ENCODE measurements at places on chromosomes 13 and 19. TPM values are rescaled to one million over a fixed set of nuclear protein-coding genes. Genes with fewer than 3 reads are reported as not detected.

DNA sequence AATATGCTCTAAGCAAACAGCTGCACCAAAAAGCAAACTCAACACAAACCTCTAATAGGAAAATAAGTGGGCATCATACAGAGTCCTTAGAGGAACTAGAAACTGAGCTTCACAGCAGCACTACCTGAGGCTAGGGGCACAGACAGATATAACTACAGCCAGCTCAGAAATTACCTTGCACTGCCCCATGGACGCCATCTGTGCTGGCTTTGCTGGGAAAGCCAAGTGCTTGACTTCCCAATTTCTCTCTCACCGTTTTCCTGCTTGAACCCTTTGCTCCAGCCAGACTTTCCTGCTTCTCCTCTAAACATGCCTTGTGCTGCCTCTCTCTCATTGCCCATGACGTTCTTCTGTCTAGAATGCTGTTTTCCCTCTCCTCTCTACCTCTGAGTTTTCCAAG lies 29.3 kb downstream of the MTUS2 start:
- DNase-seq = no peak

- no peak for DNase-seq
Measured at GRCh38 chr19:41364524-41365391, 809 bp upstream of the B9D2 start.

- DNase-seq = no peak
Measured at GRCh38 chr19:40284501-40285352, at the start of gene AKT2. Gene AKT2 (minus strand): TSS chr19:40285345. CDS start chr19:40265267, 20,078 bp downstream.

DNA sequence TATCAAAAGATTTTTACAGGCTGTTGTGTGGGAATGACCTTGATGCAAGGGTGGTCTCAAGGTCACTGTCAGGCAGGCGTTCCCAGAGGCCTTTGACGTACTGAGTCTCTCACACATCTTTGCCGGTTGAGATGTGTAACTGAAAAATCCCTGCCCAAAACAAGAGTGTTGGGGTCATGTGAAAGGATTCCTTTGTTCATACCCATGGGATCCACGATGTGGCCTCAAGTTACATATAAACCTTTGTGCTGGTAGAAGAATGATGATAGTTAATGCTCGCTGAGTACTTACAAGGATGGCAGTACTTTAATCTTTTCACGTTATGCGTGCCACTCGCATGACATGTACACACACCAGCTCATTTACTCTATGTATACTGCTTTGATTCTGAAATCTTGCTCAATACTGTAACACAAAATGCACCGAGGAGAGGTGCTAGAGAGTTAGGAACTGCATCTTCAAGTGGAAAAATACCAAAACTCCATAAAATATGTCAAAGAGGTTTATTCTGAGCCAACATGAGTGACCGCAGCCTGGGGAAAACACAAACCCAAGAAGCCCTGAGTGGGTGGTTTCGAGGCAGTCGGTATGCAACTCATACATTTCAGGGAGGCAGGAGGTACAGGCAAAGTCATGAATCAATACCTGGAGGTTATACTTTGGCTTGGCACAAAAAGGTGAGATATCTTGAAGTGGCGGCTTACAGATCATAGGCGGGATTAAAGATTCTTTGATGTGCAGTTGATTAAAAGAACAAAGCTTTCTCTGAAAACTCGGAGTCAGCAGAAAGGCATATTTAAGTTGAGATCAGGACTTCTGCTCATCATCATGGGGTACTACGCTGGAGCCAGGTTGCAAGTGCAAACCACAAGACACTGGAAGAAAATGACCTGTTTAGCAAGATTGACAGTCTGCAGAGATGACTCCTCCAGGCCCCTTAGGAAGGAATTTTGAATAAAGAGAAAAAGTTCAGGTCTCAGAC lies 87.4 kb upstream of the ARHGEF7 start:
- no peak for DNase-seq

The KIR2DL1 gene
- total RNA-seq = 0.47 TPM

The SLC17A7 gene
- total RNA-seq = 0.29 TPM

DNA sequence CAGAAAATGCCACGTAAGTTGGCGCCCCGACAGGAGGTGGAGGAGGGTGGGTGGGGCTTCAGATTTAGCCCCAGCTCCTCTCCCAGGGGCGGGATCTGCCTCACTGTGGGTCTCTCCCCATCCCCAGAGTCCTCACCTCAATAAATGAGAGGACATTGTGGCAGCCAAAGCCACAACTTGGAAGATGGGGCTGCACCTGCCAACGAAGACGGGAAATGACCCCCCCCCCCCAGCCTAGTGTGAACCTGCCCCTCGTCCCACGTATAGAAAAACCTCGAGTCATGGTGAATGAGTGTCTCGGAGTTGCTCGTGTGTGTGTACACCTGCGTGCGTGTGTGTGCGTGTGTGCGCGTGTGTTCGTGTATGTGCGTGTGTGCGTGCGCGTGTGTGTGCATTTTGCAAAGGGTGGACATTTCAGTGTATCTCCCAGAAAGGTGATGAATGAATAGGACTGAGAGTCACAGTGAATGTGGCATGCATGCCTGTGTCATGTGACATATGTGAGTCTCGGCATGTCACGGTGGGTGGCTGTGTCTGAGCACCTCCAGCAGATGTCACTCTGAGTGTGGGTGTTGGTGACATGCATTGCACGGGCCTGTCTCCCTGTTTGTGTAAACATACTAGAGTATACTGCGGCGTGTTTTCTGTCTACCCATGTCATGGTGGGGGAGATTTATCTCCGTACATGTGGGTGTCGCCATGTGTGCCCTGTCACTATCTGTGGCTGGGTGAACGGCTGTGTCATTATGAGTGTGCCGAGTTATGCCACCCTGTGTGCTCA lies 1.5 kb upstream of the TRAPPC5 start:
- no peak for DNase-seq

- no peak for DNase-seq
Measured at GRCh38 chr13:90498816-90499215, 848.7 kb upstream of the MIR17HG start.

DNA sequence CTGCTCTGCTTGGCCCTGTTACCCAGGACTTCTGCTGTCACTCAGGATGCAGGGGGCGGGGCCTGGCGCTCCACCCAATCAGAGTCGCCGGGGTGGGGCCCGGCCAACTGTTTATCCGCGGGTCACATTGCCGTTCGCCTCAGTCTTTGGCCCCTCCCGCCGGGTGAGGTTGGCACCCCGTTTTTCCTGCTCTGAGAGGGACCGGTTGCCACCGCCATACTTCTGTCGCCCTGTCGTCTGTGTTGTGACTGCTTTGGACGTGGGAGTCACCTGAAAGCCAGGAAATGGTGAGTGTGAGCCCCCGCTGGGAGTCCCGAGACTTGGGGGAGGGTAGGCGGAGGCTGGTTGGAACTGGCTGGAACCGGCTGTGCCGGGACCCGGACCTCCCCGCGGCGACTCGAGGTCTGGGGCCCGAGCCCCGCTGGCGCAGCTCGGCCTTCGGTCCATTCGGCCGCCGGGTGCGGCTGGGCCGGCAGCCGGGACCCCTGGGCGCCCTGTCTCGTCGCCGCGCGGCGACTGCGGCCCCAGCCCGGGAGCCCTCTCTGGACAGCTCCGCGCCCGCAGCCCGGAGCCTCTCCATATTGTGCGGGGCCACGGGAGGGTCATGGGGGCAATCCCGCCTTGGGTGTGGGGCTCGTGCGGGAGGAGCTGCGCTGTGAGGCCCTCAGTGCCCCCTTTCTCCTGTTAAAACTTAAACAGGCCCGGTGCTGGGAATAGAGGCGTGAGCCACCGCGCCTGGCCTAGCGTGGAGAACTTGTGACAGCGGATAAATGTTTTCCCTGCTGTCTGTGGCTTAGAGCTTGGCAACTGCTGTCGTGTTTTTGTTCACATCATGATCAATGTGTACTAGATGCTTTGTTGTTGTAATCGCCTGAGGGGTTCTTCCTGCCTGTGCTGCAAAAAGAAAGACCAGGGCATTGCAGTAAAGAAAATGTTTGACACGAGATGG lies at the start of gene ZNF844:
Gene ZNF844, plus strand, starts transcription at position 142 of the 949 bp plus-strand sequence. Its CDS starts 143 bp downstream, at position 285.
- peak; percentile 98 for DNase-seq

DNA sequence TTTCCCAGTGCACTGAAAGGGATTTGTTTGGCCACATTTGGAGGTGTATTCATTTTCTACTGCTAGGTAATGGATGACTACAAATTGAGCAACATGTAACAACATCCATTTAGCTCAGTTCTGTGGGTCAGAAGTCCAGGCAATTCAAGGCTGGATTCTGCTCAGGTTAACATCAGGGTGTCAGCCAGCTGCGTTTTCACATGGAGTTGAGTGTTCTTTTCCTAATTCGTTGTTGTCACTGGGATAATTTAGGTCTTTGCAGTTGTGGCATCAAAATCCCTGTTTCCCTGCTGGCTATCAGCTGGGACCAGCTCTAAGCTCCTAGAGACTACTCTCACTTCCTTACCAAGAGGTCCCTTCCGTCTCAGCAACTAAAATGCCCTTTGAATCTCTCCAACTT lies 25.4 kb downstream of the MIR17HG start:
- no peak for DNase-seq

The SLITRK1 gene
- total RNA-seq = not detected

DNA sequence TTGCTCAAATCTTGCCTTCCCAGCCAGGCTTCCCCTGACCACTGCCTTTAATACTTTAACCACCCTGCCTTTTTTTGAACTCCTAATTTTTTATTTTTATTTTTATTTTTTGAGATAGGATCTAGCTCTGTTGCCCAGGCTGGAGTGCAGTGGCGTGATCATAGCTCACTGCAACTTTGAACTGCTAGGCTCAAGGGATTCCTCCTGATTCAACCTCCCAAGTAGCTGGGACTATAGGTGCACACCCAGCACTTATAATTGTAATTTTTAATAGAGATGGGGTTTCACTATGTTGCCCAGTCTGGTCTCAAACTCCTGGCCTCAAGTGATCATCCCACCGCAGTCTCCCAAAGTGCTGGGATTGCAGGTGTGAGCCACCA lies 21.7 kb upstream of the FBXO27 start:
- DNase-seq = no peak

GRCh38 chr19:36605877-36606478 lies 865 bp downstream of the ZNF382 start:
- peak; percentile 56 for DNase-seq

GRCh38 chr19:12047868-12048267 lies 4.9 kb downstream of the ZNF878 start:
- DNase-seq = no peak

DNA sequence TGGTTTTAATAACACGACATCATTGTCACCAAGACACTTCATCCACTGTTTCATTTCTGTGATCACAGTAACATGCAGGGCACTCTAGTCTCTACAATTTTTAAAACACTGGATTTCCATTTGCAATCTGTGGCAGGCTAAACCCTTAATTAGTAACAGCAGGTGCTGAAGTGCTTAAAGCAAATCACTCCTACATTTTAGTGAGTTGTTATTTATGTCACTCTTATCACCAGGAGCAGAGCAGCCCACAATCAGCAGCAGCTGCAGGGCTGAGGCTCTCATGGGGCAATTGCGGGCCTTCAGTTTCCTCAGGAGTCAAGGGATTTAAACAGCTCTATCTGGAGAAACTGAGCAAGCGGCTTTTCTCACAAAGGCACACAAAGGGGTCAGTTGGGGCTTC lies 1.6 kb downstream of the SOHLH2 start:
- no peak for DNase-seq

GRCh38 chr13:58953638-58954037 lies 1210.1 kb downstream of the DIAPH3 start:
- no peak for DNase-seq

DNA sequence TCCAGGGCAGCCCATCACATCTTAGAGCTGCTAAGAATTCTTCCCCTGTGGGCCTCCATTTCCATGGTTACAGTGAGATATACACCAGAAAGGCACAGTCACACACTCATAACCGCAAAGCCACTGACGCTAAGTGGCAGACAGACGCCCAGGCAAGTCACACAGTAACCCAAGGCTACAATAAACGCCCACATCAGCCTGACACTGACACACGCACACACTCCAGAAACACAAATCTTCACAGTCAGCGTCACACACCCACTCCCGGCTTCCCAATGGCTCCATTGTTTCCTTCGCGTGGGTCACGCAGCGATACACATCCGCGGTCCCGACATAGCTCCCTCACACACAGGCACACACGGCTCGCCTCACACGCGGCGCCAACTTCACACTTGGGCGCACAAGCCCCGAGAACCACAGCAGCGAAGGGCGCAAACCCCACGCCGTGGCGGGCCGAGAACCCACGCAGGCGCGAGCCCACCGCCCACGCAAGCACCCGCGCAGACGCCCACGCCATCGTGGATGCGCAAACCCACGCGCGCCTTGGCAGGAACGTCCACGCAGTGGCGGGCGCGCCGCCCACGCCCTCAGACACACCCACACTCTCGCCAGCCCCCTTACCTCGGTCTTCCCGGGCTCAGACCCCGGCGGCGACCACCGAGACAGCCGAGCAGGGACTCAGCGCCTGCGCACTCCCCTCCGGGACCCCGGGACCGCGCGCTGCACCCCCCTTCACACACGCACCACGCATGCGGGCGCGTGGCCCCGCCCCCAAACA lies at the start of gene ZNF667:
Gene ZNF667, minus strand, starts transcription at position 695 of the 778 bp plus-strand sequence. CDS start 14,975 bp downstream, outside the sequence.
- DNase-seq = peak; percentile 84

The HCST gene
- 24.7 TPM for total RNA-seq

- no peak for DNase-seq
Measured at GRCh38 chr13:19181621-19182485, at the start of gene TUBA3C. Gene TUBA3C (minus strand): TSS chr13:19181824. CDS start chr13:19181747, 77 bp downstream.

- DNase-seq = no peak
Measured at GRCh38 chr13:103935117-103935516, 868.9 kb upstream of the SLC10A2 start.

DNA sequence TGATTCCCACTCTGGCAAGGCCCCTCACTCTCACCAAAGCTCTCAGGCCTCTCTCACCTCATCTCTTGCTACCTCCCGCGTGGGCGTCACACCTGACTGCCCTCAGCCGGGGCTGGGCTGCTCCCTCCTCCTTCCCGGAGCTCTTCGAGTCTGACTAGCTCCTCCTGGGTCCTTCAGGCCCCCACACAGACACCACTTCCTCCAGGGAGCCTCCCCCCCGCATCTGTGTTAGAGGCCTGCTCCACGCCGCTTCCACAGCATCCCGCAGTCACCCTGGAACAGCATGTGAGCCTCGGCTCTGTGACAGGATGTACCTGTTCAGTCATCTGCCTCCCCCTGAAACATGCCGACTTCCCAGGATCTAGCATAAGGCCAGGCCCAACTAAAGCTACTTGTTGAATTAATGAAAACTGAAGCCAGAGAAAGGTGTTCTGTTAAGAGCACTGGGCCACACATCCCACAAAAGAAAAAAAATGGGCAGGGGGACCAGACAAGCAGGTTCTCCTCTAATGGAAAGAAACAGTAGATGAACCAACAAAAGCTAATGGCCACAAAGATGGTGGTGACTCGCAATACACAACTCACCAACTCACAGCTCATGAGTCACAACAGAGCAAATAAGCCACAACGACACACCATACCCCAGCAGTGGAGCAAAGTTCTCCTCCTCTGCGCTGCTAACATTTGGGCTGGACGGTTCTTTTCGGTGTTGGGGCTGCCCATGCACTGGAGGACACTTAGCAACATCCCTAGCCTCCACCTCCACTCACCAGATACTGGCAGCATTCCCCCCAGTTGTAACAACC lies 3.0 kb downstream of the PPP6R1 start:
- no peak for DNase-seq

DNA sequence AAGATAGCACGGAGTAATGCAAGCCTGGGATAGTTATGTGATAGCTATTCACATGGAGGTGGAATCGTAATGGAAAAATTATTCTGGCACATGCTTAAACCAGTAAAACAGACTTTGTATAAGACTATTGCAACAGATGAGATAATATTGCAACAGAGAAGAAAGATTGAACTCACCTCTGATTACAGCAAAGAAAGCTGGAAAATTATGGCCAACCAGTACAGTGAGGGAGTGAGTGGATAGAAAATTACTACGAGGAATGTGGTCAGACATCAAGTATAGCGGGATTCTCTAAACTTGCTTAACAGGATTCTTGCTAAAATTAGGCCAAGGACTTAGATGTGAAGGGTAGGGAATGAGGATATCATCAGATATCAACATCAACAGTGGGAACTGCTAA lies 397.6 kb upstream of the KLHL1 start:
- DNase-seq = no peak

The OR7C1 gene
- not detected for total RNA-seq
